ENCODE measurements at places on chromosomes 6 and 20. TPM values are rescaled to one million over a fixed set of nuclear protein-coding genes. Genes with fewer than 3 reads are reported as not detected.

DNA sequence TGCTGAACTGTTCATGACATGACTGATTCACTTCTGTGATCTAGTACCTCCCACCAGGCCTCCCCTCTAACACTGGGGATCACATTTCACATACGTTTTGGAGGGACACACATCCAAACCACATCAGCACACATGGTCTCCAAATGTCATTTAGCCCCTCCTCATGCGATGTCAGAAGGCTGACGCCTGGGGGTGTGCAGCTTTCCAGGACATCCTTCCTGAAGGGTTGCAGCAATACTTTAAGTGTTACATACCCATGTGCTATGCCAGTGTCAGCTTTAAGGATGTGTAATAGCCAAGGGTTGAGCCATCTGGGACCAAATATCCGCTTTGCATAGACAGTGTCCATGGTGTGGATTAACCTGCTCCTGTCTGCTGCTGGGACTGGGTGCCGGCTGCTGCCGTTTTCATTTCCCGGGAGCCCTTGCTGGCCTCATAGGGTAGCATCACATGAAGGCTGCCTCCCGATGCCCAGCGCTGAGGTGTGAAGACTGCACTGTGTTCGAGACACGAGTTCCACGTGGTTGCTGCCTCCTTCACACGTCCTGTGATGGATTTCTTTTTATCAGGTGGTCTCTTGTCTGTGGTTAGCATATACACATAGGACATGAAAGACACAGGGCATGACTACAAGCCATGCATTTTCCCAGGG lies 219.0 kb downstream of the THBS2 start:
- H3K36me3 ChIP-seq = no peaks in the 10 kb centered on the region
- H3K27ac ChIP-seq = no peak overlapping the region
- DNase-seq = no peak
- no peaks in the 10 kb centered on the region for H3K4me1 ChIP-seq

- peak overlapping the region; percentile 96 for H3K27ac ChIP-seq
- H3K4me3 ChIP-seq = peak overlapping the region; percentile 95
Measured at GRCh38 chr6:143843677-143843999, 500 bp downstream of the LTV1 start.

DNA sequence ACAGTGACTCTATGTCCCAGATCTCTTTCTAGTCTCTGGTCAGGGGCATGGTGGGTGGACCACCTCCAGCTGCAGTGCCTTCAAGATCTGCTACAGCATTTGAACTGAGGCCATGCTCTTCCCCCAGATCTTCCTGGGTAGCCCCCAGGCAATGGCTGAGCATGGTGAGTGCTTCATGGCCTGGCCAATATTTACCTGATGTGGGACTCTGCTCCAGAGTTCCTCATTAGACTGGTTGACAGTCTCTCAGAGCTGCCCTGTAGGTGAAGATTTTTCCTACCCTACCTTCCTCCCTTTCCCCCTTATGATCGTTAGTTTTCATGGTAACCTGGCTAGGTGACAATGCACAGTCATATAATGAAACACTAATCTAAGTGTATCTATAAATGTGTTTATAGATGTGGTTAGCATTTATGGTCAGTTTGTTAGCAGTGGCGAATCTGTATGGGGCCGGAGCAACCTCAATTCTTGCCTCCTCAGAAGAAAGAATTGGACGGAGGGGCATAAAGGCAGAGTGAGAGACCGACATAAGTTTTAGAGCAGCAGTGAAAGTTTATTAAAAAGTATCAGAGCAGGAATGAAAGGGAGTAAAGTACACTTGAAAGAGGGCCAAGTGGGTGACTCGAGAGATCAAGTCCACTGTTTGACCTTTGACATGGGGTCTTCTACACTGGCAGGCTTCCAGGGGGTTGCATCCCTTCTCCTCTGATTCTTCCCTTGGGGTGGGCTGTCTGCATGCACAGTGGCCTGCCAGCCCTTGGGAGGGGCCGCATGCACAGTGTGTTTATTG lies 256.3 kb downstream of the CD83 start:
- no peaks in the 10 kb centered on the region for H3K27me3 ChIP-seq
- H3K36me3 ChIP-seq = no peaks in the 10 kb centered on the region
- no peak overlapping the region for H3K4me3 ChIP-seq
- no peak for DNase-seq
- no peak overlapping the region for H3K27ac ChIP-seq

DNA sequence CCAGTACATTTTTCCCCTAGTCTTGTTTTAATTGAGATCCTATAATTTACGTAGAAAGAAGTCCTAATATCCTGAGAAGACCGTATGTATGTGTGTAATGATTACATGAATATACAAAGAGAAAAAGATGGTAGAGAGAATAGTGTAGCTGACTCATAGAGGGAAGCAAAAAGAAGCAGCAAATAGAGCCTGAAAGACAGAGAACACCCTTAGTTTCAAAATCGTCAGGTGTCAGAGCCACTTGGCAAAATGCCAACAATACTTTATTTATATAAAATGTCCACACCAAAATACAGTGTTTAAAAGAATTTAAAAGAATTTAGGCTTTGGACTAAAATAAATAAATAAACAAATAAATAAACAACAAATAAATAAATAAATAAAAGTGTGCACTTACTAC lies 1414.1 kb upstream of the EYS start:
- H3K27me3 ChIP-seq = no peaks in the 10 kb centered on the region
- H3K4me1 ChIP-seq = no peaks in the 10 kb centered on the region
- H3K27ac ChIP-seq = no peak overlapping the region

DNA sequence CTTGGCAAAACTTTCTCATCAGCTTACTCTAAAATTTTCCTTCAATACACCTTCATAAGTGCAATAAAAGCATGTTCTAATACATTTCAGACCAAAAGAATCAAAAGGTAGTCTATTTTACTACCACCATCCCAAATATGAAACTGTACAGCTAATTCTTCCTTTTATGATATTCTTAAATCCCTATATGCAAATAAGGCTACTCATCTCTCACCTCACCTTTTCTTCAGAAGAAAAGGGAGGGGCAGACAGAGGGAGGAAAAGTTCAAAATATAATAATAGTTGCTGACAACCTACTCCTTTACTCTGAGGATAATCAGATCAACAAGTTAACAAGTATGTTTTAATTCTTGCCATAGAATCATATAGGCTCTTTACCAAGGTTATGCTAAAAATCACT lies 7.4 kb downstream of the C6orf120 start:
- no peak overlapping the region for H3K4me3 ChIP-seq
- no peak overlapping the region for H3K27ac ChIP-seq
- no peaks in the 10 kb centered on the region for H3K27me3 ChIP-seq
- DNase-seq = no peak
- peaks cover 17% of the 10 kb centered on the region for H3K36me3 ChIP-seq

GRCh38 chr6:13915561-13916229 lies 9.1 kb upstream of the RNF182 start:
- no peak for DNase-seq
- no peaks in the 10 kb centered on the region for H3K36me3 ChIP-seq
- H3K4me1 ChIP-seq = no peaks in the 10 kb centered on the region
- H3K27me3 ChIP-seq = no peaks in the 10 kb centered on the region
- no peak overlapping the region for H3K4me3 ChIP-seq
- no peak overlapping the region for H3K27ac ChIP-seq

DNA sequence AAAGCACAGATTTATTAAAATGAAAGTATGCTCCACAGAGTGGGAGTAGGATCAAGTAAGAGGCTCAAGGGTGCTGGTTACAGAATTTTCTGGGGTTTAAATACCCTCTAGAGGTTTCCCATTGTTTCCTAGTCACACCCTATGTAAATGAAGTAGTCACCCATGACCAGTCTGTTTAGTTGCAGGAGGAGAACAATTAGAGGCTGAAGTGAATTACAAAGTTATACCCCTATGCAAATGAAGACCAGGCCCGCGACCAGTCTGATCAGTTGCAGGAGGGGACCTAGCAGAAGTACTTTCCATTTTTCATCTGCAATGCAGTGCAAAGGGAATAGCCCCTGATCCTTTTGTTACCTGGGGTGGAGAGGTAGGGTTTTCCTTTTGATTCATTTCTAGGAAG lies 11.8 kb upstream of the FILIP1 start:
- no peaks in the 10 kb centered on the region for H3K36me3 ChIP-seq
- H3K4me1 ChIP-seq = no peaks in the 10 kb centered on the region
- DNase-seq = no peak
- no peaks in the 10 kb centered on the region for H3K27me3 ChIP-seq
- no peak overlapping the region for H3K27ac ChIP-seq
- H3K4me3 ChIP-seq = no peak overlapping the region

GRCh38 chr6:36607683-36608386 lies 13.7 kb downstream of the SRSF3 start:
- H3K27ac ChIP-seq = no peak overlapping the region
- H3K4me1 ChIP-seq = peaks cover 50% of the 10 kb centered on the region
- DNase-seq = no peak
- no peaks in the 10 kb centered on the region for H3K27me3 ChIP-seq
- H3K36me3 ChIP-seq = peaks cover 59% of the 10 kb centered on the region

DNA sequence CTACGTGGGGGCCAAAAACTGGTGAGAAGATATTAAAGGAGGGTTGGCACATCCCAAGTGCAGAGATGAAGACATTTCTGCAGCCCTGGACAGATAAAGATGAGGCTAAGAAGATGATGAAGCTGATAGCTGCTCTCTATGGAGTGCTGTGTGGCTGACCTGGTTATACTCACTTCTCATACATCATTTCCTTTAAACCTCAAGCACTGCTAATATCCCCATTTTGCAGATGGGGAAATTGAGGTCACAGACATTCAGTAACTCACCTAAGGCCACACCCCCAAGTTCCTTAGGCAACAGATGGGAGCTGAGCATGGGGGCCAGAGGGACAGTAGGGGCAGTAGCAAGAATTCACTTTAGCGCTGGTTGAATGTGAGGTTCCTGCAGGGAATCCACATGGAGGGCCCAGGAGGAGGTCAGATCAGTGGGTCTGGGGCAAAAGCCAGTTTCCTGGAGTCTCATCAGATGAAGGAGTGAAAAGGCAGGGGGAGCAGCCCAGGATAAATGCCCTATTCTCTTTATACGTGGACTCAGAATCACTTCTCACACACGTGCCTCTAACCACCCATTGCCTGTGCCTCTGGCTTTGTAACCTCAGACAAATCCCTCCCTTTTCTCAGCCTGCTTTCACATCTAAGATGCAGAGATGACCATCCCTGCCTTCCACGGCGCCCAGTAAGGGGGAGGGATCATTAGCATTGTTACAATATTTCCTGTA lies 125.8 kb downstream of the NFATC2 start:
- H3K27me3 ChIP-seq = no peaks in the 10 kb centered on the region
- no peak for DNase-seq
- H3K4me1 ChIP-seq = peaks cover 71% of the 10 kb centered on the region
- H3K27ac ChIP-seq = peak overlapping the region; percentile 67

DNA sequence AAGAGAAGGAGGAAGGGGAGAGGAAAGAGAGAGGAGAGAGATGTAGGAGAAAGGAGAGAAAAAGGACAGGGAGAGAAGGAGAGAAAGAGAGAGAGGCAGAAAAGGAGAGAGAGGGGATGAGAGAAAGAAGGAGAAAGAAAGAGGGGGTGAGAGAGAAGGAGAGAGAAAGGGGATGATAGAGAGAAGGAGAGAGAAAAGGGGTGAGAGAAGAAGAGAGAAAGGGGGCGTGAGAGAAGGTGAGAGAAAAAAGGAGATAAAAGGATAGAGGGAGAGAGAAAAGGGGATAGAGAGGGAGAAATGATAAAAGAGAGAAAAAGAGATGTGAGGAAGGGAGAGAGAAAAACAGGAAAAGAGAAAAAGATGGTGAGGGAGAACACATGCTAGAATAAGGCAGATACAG lies 933.4 kb downstream of the KIF16B start:
- H3K4me3 ChIP-seq = no peak overlapping the region
- no peaks in the 10 kb centered on the region for H3K4me1 ChIP-seq
- H3K27ac ChIP-seq = no peak overlapping the region
- DNase-seq = no peak

DNA sequence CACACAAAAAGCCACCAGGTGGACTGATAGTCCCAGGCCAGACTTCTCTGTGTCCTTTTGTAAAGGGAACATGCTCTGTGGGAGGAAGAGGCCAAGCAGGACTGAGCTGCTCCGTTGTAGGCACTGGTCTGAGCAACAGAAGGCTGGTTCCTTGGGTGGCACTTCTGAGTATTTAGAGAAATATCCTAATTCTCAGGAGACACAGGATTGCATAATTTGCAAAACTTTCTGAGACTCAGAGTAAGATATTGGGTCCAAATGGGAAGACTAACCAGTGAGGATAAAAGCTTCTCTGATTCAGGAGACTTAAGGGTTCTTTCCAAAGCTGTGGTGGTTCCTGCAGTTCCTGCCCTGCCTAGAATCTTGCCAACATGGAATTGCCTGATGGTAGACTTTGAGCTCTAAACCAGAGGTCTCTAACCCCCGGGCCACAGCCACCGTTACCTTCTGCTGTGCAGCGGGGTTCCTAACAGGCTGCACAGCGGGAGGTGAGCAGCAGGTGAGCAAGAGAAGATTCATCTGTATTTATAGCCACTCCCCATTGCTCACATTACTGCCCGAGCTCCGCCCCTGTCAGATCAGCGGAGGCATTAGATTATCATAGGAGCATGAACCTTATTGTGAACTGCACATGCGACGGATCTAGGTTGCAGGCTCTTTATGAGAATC lies 107.0 kb downstream of the OLIG3 start:
- no peak for DNase-seq
- no peaks in the 10 kb centered on the region for H3K36me3 ChIP-seq
- H3K4me3 ChIP-seq = no peak overlapping the region
- H3K27me3 ChIP-seq = no peaks in the 10 kb centered on the region

GRCh38 chr6:80331974-80332373 lies 225.5 kb downstream of the BCKDHB start:
- no peaks in the 10 kb centered on the region for H3K27me3 ChIP-seq
- H3K4me1 ChIP-seq = no peaks in the 10 kb centered on the region

DNA sequence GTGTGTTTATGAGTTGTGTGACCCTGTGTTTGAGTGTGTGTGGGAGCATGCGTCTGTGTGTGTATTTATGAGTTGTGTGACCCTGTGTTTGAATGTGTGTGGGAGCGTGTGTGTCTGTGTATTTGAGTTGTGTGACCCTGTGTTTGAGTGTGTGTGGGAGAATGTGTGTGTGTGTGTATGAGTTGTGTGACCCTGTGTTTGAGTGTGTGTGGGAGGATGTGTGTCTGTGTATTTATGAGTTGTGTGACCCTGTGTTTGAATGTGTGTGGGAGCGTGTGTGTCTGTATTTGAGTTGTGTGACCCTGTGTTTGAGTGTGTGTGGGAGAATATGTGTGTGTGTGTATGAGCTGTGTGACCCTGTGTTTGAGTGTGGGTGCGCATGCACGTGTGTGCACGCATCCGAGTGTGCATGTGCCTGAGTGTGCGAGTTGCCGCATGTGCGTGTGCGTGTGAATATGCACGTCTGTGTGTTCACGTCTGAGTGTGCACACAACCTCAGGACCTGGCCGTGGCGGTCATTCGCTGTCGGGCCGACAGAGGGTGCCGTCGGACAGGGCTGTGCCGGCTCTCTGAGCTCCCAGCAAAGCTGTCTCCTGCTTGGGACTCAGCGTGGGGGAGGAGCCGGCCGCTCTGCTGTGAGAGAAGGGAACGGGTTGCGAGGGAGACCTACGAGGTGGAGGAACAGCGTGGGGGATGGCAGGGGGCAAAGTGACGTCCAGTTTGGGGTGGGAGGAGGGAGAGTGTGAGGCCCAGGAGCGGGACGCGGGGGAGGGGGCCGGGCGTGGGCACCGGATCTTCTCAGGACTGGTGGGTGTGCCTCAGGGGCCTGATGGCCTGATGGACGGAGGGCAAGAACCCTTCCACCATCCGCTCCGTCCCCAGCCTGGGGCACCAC lies 19.7 kb downstream of the SLC17A9 start:
- DNase-seq = peak; percentile 79
- H3K27ac ChIP-seq = no peak overlapping the region
- H3K4me1 ChIP-seq = peaks cover 14% of the 10 kb centered on the region
- no peaks in the 10 kb centered on the region for H3K36me3 ChIP-seq
- no peak overlapping the region for H3K4me3 ChIP-seq
- H3K27me3 ChIP-seq = peaks cover 28% of the 10 kb centered on the region

GSTA3 gene
- not detected for total RNA-seq

MICB gene
- total RNA-seq = 21.9 TPM

FOXF2 gene
- total RNA-seq = not detected

GRIK2 gene
- total RNA-seq = not detected

HS3ST5 gene
- not detected for total RNA-seq

FAM217A gene
- total RNA-seq = not detected

TSPO2 gene
- not detected for total RNA-seq
